ENCODE measurements at places on chromosomes 2 and 18. TPM values are rescaled to one million over a fixed set of nuclear protein-coding genes. Genes with fewer than 3 reads are reported as not detected.

Gene CHRNG
- polyA plus RNA-seq = 0.05 TPM

Gene RAB6C
- polyA plus RNA-seq = 0.03 TPM

Gene ITGA4
- 0.60 TPM for polyA plus RNA-seq

Gene AQP12B
- polyA plus RNA-seq = not detected

Gene MEP1B
- not detected for polyA plus RNA-seq

Gene CNGA3
- polyA plus RNA-seq = 0.02 TPM

Gene CHAC2
- polyA plus RNA-seq = 5.4 TPM

Gene NXPH2
- 1.9 TPM for polyA plus RNA-seq

Gene IL1R2
- 0.06 TPM for polyA plus RNA-seq

Gene TBR1
- not detected for polyA plus RNA-seq

GRCh38 chr2:229401171-229401865 is 130.2 kb upstream of the PID1 start:
- DNase-seq = no peak

DNA sequence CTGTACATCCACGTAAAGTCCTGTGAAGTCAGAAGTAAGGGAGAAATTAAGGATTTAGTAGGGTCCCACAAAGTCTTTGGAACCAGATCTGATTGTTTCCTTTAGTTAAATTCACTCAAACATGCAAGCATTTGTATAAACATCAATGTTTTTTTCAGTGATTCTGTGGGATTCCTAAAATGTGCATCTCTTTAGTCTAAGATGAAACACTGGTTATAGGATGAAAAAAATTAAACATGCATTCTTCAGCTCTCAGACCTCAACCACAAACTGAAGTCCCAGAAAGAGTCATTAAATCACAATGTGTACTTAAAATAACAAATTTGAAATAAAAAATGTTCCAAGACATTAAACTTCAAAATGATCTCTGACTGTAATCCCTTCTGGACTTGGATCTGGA is 76.5 kb upstream of the APCDD1 start:
- DNase-seq = no peak

GRCh38 chr2:177260379-177260778 is 4.1 kb downstream of the NFE2L2 start:
- no peak for DNase-seq

DNA sequence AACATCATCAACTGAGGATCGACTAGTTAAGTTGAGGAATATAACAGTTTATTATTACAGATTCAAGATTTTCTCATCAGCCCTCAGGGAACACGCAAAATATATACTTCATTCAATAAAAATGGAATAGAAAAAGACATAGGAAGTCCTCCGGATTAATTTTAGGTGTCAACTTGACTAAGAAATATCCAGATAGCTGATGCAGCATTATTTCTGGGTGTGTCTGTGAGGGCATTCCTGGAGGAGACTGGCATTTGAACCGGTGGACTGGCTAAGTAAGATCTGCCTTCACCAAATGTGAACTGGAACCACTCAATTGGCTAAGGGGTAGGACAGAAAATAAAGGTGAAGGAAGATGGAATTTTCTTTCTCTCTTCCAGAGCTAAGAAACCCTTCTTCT is 845.3 kb downstream of the SOCS6 start:
- no peak for DNase-seq

DNA sequence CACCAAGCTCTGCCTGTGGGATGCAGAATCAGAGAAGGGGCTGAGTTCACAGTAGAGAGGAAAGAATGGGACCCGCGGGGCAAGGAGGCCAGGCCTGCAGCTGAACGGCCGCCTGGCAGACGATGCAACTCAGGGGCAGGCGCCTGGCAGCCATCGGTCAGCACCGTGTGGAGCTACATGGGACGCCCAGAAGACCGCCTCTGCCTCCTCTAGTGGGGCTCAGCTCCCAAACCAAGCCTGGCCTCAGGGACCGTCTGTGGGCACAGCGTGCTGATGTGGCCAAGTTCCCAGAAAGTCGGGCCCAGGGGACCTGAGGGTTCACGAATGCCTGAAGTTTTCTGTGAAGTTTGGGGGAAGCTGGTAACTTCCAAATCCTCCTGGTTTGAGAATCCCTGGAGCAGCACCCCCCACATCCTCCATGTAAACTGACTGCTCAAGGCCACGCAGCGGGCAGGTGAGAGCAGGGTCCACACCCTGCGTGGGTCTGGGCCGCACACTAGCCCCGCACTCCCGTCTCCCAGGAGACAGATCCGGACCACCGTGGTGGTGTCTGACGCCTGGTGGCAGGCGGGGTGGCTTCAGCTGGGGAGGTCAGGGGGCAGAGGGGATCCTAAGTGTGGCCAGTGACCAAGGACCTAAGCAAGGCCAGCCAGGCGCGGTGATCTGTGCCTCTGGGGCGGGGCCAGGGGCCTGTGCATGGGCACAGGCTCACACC is 14.6 kb downstream of the SNORC start:
- DNase-seq = no peak

DNA sequence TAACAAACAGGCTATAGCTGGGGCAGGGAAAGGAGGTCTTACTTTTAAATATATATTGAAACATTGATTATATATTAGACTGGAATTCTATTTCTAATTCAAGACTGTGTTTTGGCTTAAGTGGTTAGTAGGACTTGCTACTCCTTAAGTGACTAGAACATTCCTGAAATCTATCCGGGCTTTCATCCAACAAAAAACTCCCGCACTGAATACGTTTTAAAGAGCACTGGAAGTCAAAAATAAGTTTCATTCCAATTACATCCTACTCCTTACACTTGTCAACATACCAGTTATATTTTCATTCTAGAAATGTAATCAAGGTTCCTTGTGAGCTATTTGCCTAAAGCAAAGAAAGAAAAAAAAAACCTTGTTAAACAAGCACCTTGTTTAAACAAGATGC is 204.6 kb downstream of the SP3 start:
- no peak for DNase-seq

GRCh38 chr18:55307505-55307904 is 280.5 kb downstream of the TCF4 start:
- DNase-seq = no peak

DNA sequence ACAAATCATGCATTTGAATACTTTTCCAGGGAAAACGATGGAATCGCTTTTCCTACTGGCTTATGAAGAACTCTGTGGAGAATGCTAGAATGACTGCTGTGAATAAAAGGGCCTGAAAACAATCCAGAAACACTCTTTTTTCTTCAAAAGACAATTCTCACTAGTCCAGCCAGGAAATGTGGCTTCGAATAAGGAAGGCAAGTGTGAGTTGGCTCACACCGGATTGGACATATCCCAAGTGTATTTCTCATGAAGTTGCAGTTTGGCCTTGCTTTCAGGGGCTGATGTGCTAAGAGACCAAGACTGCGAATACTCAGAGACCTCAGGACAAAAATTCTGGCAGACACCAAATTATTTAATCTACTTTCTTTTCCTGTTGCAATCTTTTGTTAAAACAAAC is 54.1 kb downstream of the FIGN start:
- DNase-seq = no peak

GRCh38 chr2:160343404-160343803 is 143.3 kb upstream of the ITGB6 start:
- no peak for DNase-seq

DNA sequence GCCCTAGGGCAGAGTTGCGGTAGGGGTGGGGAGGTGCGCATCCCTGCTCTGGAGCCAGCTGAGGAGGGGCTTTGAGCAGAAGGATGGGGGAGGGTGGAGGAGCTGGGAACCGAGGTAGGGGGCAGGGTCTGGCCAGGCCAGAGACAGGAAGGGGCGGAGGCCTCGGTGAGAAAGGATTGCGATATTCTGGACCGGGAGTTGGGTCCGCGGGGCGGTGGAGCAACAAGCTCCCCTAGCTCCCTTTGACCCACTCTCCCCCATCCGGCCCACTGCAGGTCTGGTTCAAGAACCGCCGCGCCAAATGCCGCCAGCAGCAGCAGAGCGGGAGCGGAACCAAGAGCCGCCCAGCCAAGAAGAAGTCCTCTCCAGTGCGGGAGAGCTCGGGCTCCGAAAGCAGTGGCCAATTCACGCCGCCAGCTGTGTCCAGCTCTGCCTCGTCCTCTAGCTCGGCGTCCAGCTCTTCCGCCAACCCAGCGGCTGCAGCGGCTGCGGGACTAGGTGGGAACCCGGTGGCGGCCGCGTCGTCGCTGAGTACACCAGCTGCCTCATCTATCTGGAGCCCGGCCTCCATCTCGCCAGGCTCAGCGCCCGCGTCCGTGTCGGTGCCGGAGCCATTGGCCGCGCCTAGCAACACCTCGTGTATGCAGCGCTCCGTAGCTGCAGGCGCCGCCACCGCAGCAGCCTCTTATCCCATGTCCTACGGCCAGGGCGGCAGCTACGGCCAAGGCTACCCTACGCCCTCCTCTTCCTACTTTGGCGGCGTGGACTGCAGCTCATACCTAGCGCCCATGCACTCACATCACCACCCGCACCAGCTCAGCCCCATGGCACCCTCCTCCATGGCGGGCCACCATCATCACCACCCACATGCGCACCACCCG is 4.8 kb downstream of the OTX1 start:
- no peak for DNase-seq

- no peak for DNase-seq
Measured at GRCh38 chr2:113910110-113910717, 20.3 kb downstream of the ACTR3 start.

DNA sequence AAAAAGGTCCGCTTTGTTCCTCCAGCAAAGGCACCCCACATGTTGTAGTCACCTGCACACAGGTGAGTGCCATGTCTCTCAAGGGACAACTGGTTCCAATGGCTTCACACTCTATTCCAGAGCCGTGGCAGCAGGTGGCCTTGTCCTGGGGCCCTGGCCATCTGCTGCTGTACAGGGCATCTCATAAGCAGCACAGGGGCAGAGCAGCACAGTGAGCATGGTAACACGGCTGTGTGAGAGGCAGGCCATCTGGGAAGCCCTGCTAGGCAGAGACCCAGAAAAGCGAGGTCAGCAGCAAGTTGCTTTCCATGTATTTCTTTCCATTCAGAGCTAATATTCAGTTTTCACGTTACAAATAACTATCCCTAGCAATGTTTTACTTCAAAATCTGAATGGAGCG is 54.7 kb downstream of the CMPK2 start:
- DNase-seq = no peak

DNA sequence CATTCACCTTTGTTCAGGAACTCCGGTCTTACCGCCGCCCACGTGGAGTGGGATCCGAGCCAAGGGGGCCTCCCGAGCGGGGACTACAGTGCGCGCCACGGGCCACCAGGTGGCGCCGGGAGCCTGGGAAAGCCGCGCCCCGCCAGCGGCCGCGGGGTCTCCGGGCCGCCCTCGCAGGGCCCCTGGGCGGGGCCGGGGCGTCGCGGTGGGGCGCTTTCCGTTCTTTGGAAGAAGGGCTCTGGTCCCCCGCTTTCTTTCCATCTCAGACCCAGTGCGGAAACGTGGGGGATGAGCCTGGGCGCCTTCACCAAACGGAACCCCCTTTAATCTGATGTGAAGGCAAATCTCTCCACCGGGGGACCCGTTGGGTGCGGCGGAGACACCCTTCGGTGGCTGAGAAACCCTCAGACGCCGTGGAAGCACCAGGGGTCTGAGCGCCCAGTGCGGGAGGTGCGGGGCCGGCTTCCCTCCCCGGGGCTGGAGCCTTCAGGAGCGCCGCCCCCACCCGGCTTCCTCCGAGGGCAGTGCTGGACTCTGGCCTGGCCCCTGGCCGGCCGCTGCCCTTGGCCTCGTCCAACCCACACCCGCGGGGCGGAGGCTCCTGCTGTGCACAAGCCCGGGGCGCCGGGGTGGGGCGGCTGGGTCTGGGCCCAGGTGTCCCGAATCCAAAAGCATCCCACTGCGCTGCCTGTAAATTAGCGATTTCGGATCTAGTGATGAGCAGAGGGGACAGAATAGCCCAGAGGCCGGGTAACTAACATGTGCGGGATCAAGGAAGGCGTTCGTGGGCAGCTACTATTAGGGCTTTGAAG is 44.6 kb downstream of the GORASP2 start:
- peak; percentile 93 for DNase-seq

GRCh38 chr2:170322140-170322766 is 144.3 kb downstream of the MYO3B start:
- no peak for DNase-seq

DNA sequence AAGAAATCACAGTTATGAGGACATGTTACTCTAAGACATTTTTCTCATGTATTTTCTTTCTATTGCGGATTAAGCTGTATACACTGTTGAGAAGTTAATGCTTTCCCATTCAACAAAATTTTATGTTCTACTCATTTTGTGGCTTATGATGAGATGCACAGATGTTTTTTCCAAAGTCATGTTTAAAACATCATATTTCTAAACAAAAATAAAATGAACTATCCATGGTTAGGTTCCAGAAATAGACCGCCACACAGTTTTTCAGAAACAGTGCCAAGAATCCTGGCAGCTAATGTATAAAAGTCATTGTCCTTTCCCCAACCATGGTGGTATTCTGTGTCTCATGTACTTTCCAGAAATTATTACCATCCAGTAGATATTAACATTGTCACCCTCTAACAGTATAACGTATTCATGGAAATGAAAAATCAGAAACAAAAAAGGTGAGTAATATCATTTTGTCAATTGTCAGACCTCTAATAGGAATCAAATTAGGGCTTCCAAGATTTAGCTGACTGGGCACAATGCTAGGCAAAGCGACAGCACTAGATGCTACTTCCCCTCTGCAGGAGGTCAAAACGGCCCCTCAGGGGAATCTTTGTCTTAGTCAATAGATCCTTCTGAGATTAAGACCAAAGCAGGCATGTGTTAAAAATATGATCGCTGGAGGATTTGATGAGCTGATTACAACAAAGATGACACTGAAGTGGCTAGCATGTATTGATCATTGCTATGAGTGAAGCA is 54.4 kb upstream of the ZNF397 start:
- no peak for DNase-seq

- DNase-seq = no peak
Measured at GRCh38 chr2:68330691-68331090, 10.9 kb upstream of the CNRIP1 start.

DNA sequence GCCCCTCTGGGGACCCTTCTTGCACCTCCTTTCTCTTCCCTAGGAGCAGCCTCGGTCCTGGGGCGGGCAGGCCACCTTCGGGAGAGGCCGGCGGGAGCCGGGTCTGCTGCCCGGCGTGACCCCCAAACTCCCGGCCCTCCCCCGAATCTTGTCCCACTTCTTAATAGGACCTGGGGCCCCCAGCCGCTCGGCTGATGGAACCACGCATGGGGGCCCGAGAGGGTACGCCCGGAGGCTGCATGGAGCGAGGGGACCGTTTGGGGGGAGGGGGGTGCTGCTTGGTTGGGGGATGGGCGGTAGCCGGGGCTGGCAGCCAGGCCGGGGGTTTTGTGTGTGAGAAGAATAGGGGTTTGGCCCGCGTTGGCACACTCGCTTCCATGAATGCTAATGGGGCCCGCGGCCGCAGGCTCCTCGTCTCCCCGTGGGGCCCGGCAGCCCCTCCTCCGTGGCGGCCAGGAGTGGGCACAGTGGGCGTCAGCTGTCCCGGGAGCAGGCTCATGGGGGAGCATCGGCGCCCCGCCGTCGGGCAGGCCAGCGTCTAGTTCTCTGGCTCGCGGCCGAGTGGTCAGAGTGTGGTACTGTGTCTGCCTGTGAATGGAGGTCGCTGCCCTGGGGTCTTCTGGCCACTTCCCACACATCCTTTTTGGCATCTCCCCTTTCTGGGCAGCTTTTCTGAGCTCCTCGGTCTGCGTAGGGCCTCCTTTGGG is 1.0 kb downstream of the GAREM2 start:
- peak; percentile 62 for DNase-seq
